H7 (cell line): ENCODE measurements at places on chromosomes 12 and 14.

- DNase-seq: no peak
Measured at GRCh38 chr12:75635606-75636444, 124.4 kb upstream of the KRR1 start.

- no peak for DNase-seq
Measured at GRCh38 chr12:109937371-109937770, 37.3 kb downstream of the TCHP start.

DNA sequence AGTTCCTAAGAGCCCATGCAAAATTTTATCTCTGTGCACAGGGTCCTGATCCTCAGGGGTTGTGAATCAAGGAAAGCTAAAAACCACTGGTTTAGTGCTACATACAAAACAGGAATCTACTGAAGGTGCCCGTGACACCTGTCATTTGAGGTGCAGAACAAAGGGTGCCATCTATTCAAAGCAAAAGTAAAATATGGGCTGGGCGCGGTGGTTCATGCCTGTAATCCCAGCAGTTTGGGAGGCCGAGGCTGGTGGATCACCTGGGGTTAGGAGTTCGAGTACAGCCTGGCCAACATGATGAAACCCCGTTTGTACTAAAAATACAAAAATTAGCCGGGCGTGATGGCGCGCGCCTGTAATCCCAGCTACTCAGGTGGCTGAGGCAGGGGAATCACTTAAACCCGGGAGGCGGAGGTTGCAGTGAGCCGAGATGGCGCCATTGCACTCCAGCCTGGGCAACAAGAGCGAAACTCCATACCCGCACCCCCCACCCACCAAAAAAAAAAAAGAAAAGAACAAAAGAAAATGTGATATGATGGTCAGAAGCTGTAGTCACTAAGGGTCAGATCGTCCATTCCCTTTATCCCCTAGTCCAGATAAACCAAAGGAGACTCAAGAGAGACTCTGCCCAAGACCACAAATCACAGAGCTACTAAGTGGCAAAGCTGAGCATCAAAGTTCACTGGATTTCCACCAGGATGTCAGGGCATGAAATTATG, 3.4 kb downstream of the PPTC7 start:
- DNase-seq: no peak

DNA sequence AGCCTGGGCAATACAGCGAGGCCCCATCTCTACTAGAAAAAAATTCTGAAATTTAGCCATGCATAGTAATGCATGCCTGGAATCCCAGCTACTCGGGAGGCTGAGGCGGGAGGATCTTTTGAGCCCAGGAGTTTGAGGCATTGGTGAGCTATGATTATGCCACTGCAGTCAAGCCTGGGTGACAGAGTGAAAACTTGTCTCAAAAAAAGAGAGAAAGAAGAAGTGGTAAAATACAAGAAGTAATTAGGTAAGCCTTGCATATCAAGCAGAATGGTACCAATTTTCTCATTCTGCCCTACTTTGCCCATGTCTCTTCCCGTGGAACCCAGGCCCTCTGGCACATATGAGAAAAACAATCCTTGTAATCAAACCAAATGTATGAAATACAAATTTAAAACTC, 70.7 kb downstream of the SUSD6 start:
- DNase-seq: no peak

GRCh38 chr12:24467226-24467625, 481.7 kb downstream of the BCAT1 start:
- DNase-seq: no peak

GRCh38 chr12:18146363-18146762, 56.4 kb upstream of the RERGL start:
- no peak for DNase-seq
